ENCODE measurements at places on chromosomes 12 and 14.
A peak's percentile ranks its signal among the peaks of the same experiment; 100 is the strongest.

GRCh38 chr12:123873793-123874192 lies 98.8 kb downstream of the CCDC92 start:
- DNase-seq = no peak

GRCh38 chr12:94621662-94622359 lies 28.5 kb downstream of the TMCC3 start:
- DNase-seq = peak; percentile 32

GRCh38 chr14:69464379-69464778 lies 20.1 kb upstream of the PLEKHD1 start:
- no peak for DNase-seq

DNA sequence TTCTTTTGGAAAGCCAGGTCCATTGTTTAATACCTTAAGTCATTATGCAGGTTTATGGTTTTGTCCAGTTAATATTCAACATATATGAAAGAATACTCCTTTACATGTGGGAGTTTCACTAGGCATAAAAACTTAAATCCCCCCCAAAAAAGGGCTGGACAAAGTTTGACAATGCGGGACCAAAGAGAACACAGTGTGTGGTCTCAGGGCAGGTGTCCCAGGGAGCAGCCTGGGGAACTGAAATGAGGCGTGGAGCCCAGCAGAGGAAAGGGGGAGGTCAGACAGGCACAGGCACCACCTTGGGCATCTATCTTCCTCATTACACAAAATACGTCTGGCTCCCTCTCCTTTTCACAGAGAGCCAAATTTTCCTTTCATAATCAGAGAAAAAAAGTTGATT lies 22.5 kb downstream of the PKP2 start:
- DNase-seq = no peak

DNA sequence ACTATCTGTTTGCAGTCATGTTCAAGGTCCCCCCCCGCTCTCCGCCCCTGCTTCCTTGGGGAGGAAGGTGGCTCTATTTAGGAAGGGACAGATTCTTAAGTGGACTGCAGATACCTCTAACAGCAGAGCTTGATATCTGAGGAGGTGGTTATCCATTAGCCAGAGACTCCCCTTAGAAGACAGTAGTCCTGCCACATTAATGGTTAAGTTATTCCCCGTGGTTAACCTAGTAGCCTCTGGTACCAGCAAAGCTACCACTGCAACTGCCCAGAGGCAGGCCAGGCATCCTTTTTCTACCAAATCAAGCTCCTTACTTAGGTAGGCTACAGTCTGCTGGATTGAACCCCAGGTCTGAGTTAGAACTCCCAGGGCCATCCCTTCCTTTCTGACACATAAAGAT lies 162.1 kb upstream of the AVPR1A start:
- DNase-seq = no peak
